ENCODE measurements at places on chromosomes 6 and 20.

DNA sequence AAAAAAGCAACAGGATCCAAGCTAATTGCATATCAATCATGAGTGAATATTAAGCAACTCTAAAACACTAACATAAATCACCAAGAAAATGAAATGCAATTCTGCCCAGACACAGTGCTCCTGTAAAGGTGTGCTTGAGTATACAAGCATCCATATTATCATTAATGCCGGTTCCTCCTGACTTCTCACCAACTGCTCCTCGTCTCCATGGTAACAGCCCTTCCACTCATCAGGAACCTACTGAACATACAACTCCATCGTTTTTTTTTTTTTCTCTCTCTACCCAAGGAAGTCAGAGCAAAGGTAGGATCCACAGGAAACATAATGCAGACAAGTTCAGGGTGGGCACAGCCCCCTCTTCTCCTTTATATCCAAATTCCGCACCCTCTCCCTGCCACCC, 12.4 kb downstream of the GABBR1 start:
- no peak overlapping the region for H3K27ac ChIP-seq
- H3K4me3 ChIP-seq = no peak overlapping the region
- DNase-seq = no peak
- H3K4me1 ChIP-seq = no peaks in the 10 kb centered on the region
- peaks cover 38% of the 10 kb centered on the region for H3K36me3 ChIP-seq
- H3K27me3 ChIP-seq = no peaks in the 10 kb centered on the region

- no peaks in the 10 kb centered on the region for H3K27me3 ChIP-seq
- H3K27ac ChIP-seq = no peak overlapping the region
Measured at GRCh38 chr6:132354517-132355167, 46.6 kb downstream of the MOXD1 start.

DNA sequence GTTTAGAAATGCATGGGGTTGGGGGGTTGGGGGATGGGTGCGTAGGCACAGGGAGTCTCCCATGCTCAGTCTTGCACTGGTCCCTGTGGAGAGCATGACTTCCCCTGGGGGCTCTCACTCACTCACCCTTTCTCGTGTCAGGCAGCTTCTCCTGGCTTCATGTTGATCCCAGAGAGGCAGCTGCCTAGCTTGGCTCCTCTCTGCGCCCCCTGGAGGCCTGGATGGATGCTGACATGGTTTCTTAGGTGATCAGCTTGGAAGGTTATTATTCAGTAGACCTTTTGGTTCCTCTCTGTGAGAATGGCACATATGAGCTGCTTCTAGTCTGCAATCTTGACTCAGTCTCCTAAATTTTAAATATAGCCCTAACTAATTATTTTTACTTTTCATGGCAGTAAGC, 109.3 kb upstream of the FAM83B start:
- no peaks in the 10 kb centered on the region for H3K4me1 ChIP-seq
- no peak overlapping the region for H3K4me3 ChIP-seq
- DNase-seq = peak; percentile 17
- H3K27ac ChIP-seq = no peak overlapping the region
- H3K27me3 ChIP-seq = no peaks in the 10 kb centered on the region

DNA sequence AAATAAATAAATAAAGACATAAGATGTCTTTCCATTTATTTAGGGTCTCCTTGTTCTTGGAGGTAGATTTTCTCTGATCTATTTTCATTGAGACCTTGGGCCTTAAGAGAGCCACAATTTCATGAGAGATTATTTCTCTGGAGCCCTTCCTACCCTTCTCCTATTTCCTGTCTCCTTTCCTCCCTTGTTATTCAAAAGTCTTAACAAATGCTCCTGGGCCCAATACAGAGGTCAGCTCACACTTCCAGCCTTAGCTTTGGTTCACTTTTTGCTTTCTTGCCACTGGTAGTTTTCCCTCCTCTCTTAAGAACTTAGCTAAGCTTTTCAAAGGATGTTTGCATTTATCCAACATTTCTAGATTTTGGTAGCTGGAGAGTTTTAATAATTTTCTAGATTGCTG, 44.0 kb downstream of the PTPRA start:
- DNase-seq = no peak
- peaks cover 2% of the 10 kb centered on the region for H3K4me1 ChIP-seq
- H3K36me3 ChIP-seq = no peaks in the 10 kb centered on the region
- H3K4me3 ChIP-seq = no peak overlapping the region

DNA sequence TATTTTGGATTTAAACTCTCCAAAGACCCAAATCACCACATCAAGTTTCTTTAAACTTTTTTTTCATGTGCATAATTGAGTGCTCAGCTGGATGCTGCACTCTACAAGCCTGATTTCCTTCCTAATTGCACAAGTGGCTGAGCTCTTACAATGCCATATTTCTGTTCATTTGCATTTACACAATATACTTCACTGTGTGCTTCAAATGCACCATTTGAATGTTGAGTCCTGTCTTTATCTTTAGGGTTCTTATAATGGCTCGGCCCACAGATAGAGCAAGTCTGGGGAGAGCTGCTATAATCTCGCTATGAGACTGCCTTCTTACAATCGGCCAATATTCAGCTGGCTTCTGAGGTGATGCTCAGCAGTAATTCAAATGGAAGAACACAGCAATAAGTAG, 200.6 kb upstream of the MAP3K7 start:
- DNase-seq = no peak
- H3K4me1 ChIP-seq = no peaks in the 10 kb centered on the region
- no peaks in the 10 kb centered on the region for H3K36me3 ChIP-seq
- no peaks in the 10 kb centered on the region for H3K27me3 ChIP-seq
- H3K4me3 ChIP-seq = no peak overlapping the region
- H3K27ac ChIP-seq = no peak overlapping the region

DNA sequence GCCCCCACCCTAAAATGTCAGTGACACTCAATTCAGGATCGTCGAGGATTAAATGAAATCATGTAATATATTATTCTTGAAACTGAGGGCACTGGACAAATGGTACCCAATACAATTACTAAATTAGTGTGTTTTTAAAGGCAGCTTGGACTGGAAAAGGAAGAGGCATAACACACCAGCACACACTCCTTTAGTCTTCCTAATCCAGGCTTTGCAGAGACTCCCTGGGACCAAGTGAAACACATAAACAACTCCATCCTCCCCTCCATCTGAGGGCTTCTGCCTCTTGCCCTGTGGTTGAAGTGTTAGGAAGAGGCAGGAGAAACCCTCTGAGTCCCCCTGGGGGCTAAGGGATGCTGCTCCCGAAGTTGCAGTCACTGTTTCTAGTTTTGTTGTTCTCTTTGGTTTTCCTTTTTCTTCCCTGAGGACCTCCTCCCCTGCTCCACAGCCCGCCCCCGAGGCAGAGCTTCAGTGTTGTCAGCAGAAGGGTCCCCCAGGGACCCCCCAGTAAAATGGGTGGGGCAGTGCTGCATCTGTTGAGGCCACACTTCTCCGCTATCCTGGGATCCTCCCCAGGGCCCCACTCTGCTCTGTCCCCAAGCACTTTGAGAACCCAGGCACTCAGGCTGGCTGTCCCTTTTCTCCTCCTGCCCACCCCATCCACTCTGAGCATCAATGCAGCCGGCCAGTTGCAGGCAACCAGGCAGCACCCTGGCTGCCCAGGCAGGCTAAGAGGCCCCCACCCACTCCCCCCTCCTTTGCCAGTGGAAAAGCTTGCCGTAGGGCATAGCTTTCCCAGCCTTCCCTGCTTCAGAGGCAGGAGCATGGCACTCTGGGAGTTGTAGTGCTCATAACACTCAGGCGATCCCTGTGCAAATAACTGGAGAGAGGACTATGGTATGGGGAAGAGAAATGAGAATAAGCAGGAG, 5.9 kb downstream of the TMEM63B start:
- H3K27ac ChIP-seq = no peak overlapping the region
- no peaks in the 10 kb centered on the region for H3K27me3 ChIP-seq
- H3K4me1 ChIP-seq = peaks cover 20% of the 10 kb centered on the region
- peaks cover 3% of the 10 kb centered on the region for H3K36me3 ChIP-seq
- H3K4me3 ChIP-seq = no peak overlapping the region
- DNase-seq = no peak

DNA sequence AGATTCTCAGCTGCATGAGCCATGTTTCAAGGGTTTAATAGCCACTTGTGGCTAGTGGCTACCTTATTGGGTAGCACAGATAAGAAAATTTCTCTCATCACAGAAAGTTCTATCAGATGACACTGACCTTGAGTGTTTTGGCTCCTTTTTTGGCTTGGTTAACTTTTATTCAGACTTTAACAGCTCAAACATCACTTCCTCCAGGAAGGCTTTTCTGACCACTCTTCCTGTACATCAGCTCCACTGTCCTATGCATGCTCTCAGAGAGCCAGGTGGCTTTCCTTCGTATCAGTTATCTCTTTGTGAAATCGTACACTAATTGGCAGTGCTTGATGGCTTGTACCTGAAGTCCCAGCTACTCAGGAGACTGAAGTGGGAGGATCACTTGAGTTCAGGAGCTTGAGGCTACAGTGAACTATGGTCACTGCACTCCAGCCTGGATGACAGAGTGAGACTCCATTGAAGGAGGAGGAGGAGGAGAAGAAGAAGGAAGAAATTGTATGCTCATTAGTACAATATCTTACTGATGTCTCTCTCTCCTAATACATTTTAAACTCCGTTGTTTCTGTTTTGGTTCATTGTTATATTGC, 10.7 kb downstream of the MAFB start:
- H3K27ac ChIP-seq = no peak overlapping the region
- no peak for DNase-seq
- H3K4me3 ChIP-seq = no peak overlapping the region
- H3K4me1 ChIP-seq = peaks cover 4% of the 10 kb centered on the region

DNA sequence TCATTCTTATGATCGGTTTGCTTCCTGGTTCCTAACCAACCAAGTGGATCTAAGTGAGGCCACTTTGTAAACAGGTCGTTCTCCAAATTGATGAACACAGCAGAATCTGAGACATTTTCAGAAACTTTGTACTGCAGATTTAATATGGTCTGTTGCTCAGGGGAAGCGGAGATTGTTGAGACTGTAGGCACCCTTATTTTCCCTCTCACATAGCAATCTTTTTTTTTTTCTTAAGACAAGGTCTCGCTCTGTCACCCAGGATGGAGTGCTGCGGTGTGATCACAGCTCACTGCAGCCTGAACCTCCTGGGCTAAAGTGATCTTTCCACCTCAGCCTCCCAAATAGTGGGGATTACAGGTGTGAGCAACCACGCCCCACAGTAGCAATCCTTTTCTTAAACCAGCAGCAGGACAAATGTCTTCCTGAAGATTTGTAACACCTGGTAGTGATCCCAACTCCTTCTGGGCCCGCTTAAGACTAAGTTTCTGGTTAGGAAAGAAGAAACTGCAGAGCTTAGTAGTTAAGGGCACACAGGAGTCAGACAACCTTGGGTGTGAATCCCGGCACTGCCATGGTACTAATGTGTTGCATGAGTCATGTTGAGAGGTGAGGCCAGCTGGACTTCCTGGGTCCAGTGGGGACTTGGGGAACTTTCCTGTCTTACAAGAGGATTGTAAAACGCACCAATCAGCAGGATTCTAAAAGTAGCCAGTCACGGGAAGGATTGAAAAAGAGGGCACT, 48.4 kb upstream of the EZR start:
- no peak overlapping the region for H3K4me3 ChIP-seq
- H3K27me3 ChIP-seq = no peaks in the 10 kb centered on the region
- 0 out of 2 replicates have a peak, but pooled peaks cover 5% of the 10 kb centered on the region for H3K4me1 ChIP-seq
- no peaks in the 10 kb centered on the region for H3K36me3 ChIP-seq
- no peak for DNase-seq
- H3K27ac ChIP-seq = no peak overlapping the region

DNA sequence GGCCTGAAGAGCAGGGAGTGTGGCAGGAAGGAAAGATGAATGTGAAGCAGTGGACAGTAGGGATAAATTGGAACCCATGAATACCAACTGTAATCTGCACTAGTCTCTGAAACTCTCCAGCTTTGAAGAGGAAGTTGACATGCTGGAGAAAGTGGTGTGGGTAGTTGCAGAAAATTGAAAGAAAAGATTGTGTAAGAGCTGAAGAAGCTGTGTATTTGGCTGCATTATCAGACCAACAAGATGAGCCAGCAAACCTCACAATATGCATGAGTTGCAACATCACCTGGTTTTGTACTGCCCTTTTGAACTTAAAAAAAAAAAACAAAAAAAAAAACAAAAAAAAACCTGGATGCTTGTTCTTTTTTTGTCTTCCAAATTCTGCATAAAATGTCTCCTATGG, 921.9 kb upstream of the EYS start:
- H3K27ac ChIP-seq = no peak overlapping the region
- H3K36me3 ChIP-seq = no peaks in the 10 kb centered on the region
- no peaks in the 10 kb centered on the region for H3K27me3 ChIP-seq
- no peak for DNase-seq
- no peaks in the 10 kb centered on the region for H3K4me1 ChIP-seq
- H3K4me3 ChIP-seq = no peak overlapping the region

DNA sequence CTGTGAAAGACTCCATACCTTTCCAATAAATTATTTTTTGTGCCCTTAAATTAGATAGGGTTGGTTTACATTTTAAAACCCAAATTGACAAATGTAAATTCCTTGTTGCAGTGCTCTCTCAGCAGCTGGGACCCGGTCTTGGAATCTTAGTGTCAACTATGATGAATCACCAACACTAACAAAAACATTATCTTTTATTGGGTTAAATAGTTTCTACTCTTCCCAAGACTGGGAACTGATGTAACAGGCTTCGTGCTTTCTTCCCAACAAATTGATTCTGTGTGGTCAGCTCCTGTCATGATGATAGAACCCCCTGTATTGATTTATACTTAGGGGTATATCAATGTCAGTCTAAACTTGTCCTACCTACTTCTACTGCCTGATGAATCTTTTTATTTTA, 23.2 kb upstream of the AHI1 start:
- no peak overlapping the region for H3K4me3 ChIP-seq
- no peaks in the 10 kb centered on the region for H3K27me3 ChIP-seq
- DNase-seq = no peak
- H3K4me1 ChIP-seq = no peaks in the 10 kb centered on the region
- no peaks in the 10 kb centered on the region for H3K36me3 ChIP-seq

- H3K36me3 ChIP-seq = no peaks in the 10 kb centered on the region
- no peak overlapping the region for H3K4me3 ChIP-seq
- H3K4me1 ChIP-seq = no peaks in the 10 kb centered on the region
- no peaks in the 10 kb centered on the region for H3K27me3 ChIP-seq
- H3K27ac ChIP-seq = no peak overlapping the region
Measured at GRCh38 chr20:7695635-7696034, 244.6 kb downstream of the HAO1 start.

GRCh38 chr6:93418408-93419303, 703 bp downstream of the EPHA7 start:
- H3K4me1 ChIP-seq = no peaks in the 10 kb centered on the region
- peaks cover 16% of the 10 kb centered on the region for H3K27me3 ChIP-seq
- no peaks in the 10 kb centered on the region for H3K36me3 ChIP-seq

- no peak for DNase-seq
- no peak overlapping the region for H3K27ac ChIP-seq
- H3K4me3 ChIP-seq = no peak overlapping the region
- no peaks in the 10 kb centered on the region for H3K27me3 ChIP-seq
Measured at GRCh38 chr6:36368921-36369865, 18.3 kb downstream of the ETV7 start.

- no peak overlapping the region for H3K4me3 ChIP-seq
- DNase-seq = no peak
Measured at GRCh38 chr20:38353316-38353715, 7.0 kb downstream of the LBP start.

- H3K4me1 ChIP-seq = no peaks in the 10 kb centered on the region
- peaks cover 3% of the 10 kb centered on the region for H3K36me3 ChIP-seq
- no peaks in the 10 kb centered on the region for H3K27me3 ChIP-seq
- H3K4me3 ChIP-seq = no peak overlapping the region
Measured at GRCh38 chr20:16501301-16501700, 71.9 kb downstream of the KIF16B start.
